ENCODE measurements at places on chromosomes 5 and 9. TPM values are rescaled to one million over a fixed set of nuclear protein-coding genes. Genes with fewer than 3 reads are reported as not detected.

FAM219A gene
- total RNA-seq, result 13.4 TPM

CCL27 gene
- not detected for total RNA-seq

BNC2 gene
- total RNA-seq, result 27.3 TPM

MVB12B gene
- 2.9 TPM for total RNA-seq

C5orf58 gene
- total RNA-seq, result not detected

ANKRD31 gene
- under 0.01 TPM for total RNA-seq

PPP2R2B gene
- not detected for total RNA-seq

IFNK gene
- not detected for total RNA-seq

AJM1 gene
- total RNA-seq, result 0.88 TPM

RNF180 gene
- total RNA-seq, result 2.6 TPM

TRMT10B gene
- 2.6 TPM for total RNA-seq

PTGER4 gene
- total RNA-seq, result 6.5 TPM

PCDHGA10 gene
- total RNA-seq, result 11.8 TPM

ARL15 gene
- total RNA-seq, result 10.7 TPM

MPDZ gene
- total RNA-seq, result 19.1 TPM

FBXW2 gene
- total RNA-seq, result 24.1 TPM

CCDC192 gene
- total RNA-seq, result not detected

IGFBPL1 gene
- not detected for total RNA-seq

RAD17 gene
- total RNA-seq, result 14.0 TPM

SLC2A8 gene
- 16.0 TPM for total RNA-seq

ORM1 gene
- total RNA-seq, result 0.24 TPM

EIF4EBP3 gene
- 2.1 TPM for total RNA-seq

CARTPT gene
- total RNA-seq, result not detected

C9orf152 gene
- 0.13 TPM for total RNA-seq

PCDHB9 gene
- 0.08 TPM for total RNA-seq

HTR1A gene
- total RNA-seq, result not detected

SLC6A18 gene
- total RNA-seq, result not detected

ANKRD18A gene
- total RNA-seq, result not detected

DDX4 gene
- total RNA-seq, result not detected

MED10 gene
- total RNA-seq, result 27.4 TPM

TLE4 gene
- 19.9 TPM for total RNA-seq

MYOZ3 gene
- 0.26 TPM for total RNA-seq

ADAMTSL2 gene
- total RNA-seq, result 2.4 TPM

MARCOL gene
- total RNA-seq, result not detected

TAF1L gene
- not detected for total RNA-seq

KCNMB1 gene
- not detected for total RNA-seq

PDE6A gene
- total RNA-seq, result 0.13 TPM

IFNA2 gene
- total RNA-seq, result not detected

HRH2 gene
- not detected for total RNA-seq

RASGRF2 gene
- 7.5 TPM for total RNA-seq

FAM221B gene
- total RNA-seq, result not detected

ZDHHC11B gene
- total RNA-seq, result not detected

STX17 gene
- 25.9 TPM for total RNA-seq

ZFP2 gene
- 0.39 TPM for total RNA-seq

PCDHGA2 gene
- total RNA-seq, result 0.39 TPM

GADD45G gene
- total RNA-seq, result 1.8 TPM

PHF24 gene
- total RNA-seq, result 0.40 TPM

GPR150 gene
- total RNA-seq, result 1.0 TPM
